Testis (tissue), 5 donors: ENCODE measurements at places on chromosomes 4 and X. TPM values are rescaled to one million over a fixed set of nuclear protein-coding genes. Genes with fewer than 3 reads are reported as not detected.

Gene BMPR1B
- total RNA-seq, result 13.0 TPM

GRCh38 chr4:174154215-174154854 lies 129.1 kb downstream of the FBXO8 start:
- H3K4me3 ChIP-seq, result peak overlapping the region; percentile 3
- H3K36me3 ChIP-seq, result no peaks in the 10 kb centered on the region
- H3K4me1 ChIP-seq, result no peaks in the 10 kb centered on the region
- no peak for DNase-seq
- no peaks in the 10 kb centered on the region for H3K27me3 ChIP-seq
- H3K27ac ChIP-seq, result no peak overlapping the region

DNA sequence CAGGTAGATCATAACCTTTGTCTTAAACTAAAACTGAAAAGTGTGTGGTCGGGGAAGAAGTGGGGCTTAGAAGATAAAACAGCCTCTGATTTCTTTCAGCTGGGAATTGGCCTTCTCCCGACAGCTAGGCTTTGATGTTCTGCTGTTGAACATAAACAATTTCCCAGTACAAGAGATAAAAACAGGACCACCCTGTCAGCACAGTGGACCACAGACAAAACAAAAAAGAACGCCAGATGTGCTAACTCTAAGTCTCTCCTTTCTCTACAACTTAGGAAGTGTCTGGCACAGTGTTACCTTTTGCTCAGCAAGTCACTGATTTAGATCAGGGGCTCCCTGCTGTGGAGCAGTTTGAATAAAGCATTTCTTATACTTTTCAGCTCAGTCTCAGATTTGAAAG lies 87.5 kb upstream of the UXT start:
- DNase-seq, result no peak
- no peaks in the 10 kb centered on the region for H3K27me3 ChIP-seq
- peak overlapping the region; percentile 50 for H3K27ac ChIP-seq
- peaks cover 6% of the 10 kb centered on the region for H3K4me1 ChIP-seq
- H3K36me3 ChIP-seq, result no peaks in the 10 kb centered on the region
- no peak overlapping the region for H3K4me3 ChIP-seq

- H3K27me3 ChIP-seq, result no peaks in the 10 kb centered on the region
- H3K36me3 ChIP-seq, result no peaks in the 10 kb centered on the region
- H3K4me3 ChIP-seq, result no peak overlapping the region
- no peaks in the 10 kb centered on the region for H3K4me1 ChIP-seq
- no peak for DNase-seq
Measured at GRCh38 chrX:136899221-136899620, 18.7 kb upstream of the RBMX start.

DNA sequence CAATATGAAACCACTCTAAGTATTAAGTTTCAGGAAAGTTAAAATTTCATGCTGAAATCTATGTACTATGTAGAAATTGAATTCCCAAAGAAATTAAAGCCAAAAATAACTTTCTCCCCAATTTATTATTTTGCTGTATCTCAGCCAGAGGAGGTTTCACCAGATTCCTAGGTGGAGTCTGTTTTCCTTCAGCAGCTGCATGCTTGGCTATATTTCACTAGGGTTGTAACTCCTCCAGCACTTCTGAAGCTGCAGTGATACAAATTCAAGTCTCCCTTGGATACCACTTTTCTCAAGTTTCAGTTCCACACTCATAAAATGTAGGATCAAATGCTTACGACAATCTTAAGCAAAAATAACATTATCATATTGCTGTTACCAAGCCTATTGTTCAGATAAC lies 41.2 kb upstream of the ZC4H2 start:
- no peaks in the 10 kb centered on the region for H3K36me3 ChIP-seq
- H3K4me1 ChIP-seq, result no peaks in the 10 kb centered on the region
- H3K27me3 ChIP-seq, result no peaks in the 10 kb centered on the region
